NCI-H187 treated with DMSO at 0.1 percent for 48 hours (cell line): ENCODE measurements at places on chromosomes 7 and 10.

- no peak for DNase-seq
These were observed 114.6 kb upstream of the BMPER start for GRCh38 chr7:33790746-33791145.

DNA sequence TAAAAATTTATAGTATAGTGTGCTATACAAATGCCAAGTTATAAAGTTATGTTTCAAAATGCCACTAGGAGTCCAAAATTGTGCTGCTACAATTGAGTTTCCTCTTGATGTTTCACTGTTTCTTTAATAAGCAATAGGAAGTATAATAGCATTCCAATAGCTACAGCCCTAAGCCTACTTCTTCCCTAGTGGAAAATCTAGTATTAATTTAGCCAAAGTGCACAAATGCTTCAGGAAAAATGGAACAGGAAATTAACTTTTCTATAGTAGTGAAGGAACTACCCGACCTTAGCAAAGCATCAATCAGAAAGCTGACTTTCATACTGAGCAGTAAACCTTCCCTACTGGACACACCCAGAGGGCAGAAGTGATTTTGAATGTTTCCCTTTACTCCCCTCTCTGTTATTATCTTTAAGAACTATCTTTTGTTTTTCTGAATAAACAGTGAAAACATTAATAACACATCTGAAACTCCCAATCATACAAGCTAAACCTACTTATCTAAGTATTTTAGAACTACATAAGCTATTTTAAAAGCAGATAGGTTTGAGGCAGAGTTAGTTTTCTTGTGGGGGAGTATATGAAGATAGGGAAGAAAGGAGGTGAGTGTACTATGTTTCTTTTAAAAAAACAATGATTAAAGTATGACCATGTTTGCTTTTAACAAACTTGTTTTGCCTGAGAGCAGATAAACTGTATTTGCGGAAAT, 13.7 kb downstream of the CPED1 start:
- no peak for DNase-seq

DNA sequence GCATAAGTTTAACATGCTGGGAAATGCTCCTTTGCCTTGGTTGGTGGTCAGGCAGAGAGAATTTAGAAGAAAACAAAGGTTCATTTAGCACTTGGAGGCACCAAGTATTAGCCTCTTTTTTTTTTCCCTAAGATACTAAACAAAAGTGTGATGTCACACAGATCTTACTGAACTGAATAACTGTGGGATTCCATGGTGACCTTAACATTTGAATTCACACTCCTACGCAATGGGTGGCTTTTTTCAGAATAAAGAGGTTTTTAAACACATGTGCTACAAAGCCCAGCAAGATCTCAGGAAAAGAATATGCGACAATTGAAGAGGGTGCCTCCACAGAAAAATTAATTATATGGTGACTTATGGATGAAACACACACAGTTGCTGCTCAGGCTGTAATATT, 133.4 kb upstream of the ABCB5 start:
- no peak for DNase-seq

DNA sequence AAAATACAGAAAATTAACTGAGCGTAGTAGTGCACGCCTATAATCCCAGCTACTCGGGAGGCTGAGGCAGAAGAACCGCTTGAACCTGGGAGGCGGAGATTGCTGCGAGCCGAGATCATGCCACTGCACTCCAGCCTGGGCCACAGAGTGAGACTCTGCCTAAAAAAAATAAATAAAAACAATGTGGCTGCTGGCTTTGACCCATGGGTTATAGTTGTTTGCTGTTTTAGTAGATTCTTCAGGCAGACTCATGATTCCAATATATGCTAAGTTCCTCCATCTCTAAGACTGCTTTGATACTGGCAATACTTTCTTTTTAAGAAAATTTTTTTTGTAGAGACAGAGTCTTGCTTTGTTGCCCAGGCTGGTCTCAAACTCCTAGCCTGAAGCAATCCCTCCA, 8.4 kb downstream of the OLAH start:
- no peak for DNase-seq

GRCh38 chr7:41114131-41114530, 588.8 kb downstream of the INHBA start:
- no peak for DNase-seq

DNA sequence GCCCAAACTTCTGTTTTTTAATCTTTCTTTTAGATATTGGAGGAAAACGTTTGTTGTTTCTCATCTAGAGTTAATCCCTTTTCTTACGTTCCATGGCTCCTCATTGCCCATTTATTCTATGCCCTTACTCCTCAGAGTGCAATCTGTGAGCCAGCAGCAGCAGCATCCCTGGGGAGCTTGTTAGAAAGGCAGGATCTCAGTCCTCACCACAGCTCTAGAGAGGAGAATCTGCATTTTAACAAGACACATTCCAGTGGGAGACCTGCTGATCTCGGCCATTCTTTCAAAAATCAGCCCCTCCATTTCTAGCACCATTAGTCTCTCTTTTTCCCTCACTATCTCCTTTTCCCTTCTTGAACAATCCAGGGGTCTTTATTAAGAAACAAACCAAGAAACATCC, 84.4 kb upstream of the NOBOX start:
- DNase-seq: no peak

DNA sequence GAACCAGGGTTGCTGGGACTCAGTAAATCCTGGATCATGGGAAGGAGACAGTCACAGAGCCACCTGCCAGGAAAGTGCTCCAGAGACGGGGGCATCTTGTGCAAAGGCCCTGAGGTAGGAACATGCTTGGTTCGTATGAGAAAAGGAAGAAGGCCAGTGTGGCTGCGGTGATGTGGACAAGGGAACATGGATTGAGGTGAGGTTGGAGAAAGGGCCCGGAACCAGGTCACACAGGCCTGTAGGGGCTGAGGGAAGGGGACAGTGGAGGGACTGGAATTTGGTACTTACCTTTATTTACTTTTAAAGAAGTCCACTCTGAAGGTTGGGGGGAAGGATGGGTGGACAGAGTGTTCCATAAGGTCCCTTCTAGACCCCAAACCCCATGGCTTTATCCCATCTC, 32.9 kb upstream of the CXCL12 start:
- DNase-seq: no peak

GRCh38 chr10:22615819-22616499, 98.4 kb downstream of the PIP4K2A start:
- no peak for DNase-seq

GRCh38 chr10:79273604-79274003, 73.7 kb upstream of the PPIF start:
- DNase-seq: no peak

- DNase-seq: no peak
These were observed 232.9 kb upstream of the KAT6B start for GRCh38 chr10:74593470-74593869.

- no peak for DNase-seq
These were observed 85.1 kb upstream of the SDK1 start for GRCh38 chr7:3215624-3216585.

- DNase-seq: no peak
These were observed 7.5 kb upstream of the EBF3 start for GRCh38 chr10:129971381-129972144.
